ENCODE measurements at places on chromosomes 2 and 18.

DNA sequence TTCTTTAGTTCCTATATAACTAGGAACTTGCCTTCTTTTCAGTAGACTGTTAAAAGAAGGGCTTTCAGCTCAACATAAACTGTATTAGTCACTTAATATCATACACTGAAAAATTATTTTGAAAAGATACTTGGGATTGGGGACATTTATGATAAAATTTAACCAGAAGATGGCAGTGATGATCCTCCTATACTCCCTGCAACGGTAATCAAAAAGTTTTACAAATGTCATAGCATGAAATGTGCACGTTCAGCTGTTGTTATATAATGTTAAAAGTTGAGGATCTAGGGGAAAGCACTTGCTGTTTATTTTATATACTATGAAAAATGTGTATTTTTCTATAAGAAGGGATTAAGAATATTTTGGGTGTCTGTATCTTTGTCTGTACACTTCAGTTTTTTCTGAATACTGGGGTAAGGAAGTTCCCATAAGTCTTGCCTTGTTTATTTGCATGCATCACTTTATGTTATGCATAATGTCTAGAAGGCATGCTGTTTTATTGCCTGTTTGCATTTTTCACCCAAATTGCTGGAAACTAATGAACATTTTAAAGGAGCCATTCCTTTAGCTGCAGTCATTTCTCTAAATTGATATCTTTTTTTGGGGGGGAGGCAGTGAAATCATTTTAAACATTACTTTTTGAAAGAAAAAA is 19.0 kb downstream of the DYNC1I2 start:
- no peak for DNase-seq

DNA sequence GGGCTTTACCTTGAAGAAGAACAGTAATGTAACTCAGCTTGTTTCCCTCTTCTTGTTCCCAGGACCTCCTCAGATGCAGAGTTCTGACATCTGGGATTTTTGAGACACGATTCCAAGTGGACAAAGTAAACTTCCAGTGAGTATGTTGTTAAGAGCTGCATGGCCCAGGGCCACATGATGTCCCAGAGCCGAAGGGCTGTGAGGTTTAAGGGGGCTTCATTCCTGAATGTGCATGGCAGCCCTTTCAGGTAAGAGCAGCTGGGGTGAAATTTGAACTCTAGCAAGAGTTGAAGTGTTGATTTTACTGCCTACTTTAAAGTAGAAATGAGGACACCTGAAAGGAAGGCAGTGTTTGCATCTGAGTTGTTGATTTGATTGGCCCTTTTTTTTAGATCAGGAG is 13.3 kb downstream of the CHMP1B start:
- no peak for DNase-seq

DNA sequence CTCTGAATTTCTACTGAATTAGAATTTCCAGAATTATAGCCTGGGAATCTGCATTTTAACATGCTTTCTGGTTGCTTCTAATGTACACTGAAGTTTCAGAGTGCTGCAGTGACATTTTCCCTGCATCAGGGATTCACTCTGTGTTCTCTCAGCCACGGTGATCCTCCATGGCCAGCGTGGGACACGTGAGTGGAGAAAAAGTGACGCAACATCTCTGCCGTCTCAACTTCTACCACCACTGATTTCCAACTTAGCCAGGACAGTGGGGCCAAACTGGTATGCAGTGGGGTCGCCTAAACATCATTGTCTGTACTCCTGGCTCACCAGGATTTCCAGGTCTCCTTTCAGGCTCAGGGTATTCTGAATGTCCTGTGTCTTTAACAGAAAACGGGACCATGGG is 44.6 kb downstream of the LAMA3 start:
- DNase-seq = no peak

DNA sequence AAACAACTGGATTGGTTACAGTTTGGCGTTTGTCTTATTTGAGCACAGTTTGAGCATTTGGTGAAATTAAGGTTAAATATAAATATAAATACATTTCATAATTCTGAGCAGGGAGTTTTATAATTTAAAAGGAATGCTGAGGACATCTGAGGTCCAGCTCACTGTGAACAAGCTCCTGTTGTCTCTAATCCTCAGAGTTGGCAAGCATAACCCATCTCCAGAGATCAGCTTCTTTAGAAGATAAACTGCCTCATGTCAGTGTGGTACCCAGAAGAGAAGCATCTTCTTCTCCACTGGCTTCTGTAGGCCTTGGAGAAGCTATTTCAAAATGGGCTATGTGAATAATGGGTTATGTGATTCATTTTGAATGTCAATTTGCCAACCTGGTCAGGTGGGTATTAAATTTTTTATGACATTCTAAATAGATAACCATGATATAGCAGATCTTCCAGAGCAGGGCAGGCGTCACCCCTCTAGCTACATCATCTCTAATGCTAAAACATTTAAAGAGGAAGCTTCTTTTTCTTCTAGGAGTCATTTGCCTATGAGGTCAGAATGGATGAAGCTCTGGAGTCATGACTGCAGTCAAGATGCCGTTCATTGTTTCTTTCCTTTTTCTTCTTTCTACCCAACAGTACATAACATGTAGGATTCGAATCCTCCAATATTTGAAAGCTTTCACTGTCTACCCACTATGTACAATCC is 324.0 kb downstream of the RNF144A start:
- DNase-seq = no peak

DNA sequence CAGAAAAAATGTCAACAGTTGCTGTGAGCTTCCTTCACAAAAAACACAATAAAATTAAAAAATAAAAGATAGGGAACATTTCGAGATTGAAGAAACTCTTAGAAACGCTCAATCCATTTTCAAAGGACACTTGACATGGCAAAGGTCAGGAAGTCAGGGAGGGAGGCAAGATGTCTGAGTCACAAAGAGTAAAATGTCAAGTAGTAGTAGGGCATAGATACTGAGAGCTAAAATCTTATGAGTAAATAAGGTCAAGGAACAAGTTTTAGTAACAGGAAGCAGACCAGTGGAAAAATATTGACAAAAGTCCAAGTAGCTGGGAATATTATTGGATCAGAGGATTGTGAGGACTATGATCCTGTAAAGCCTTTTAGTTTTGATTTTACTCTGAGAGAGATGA is 495.6 kb downstream of the TMX3 start:
- no peak for DNase-seq

- no peak for DNase-seq
Observed at GRCh38 chr18:9691235-9691634, 16.9 kb upstream of the RAB31 start.

- DNase-seq = no peak
Observed at GRCh38 chr2:202337706-202338346, 38.3 kb upstream of the BMPR2 start.

GRCh38 chr2:85761512-85761944 is 7.7 kb downstream of the ATOH8 start:
- DNase-seq = no peak
